Sigmoid colon (tissue), 7 donors: ENCODE measurements at places on chromosomes 11 and 22. TPM values are rescaled to one million over a fixed set of nuclear protein-coding genes. Genes with fewer than 3 reads are reported as not detected.

MB gene
- polyA plus RNA-seq = 59.4 TPM

CARD16 gene
- polyA plus RNA-seq = 63.7 TPM

HBG2 gene
- polyA plus RNA-seq = not detected

OR5I1 gene
- not detected for polyA plus RNA-seq

NAALAD2 gene
- polyA plus RNA-seq = not detected

CALCA gene
- 1.2 TPM for polyA plus RNA-seq

MMP27 gene
- not detected for polyA plus RNA-seq

HIPK3 gene
- 12.6 TPM for polyA plus RNA-seq

HBB gene
- polyA plus RNA-seq = not detected

SCGB2A2 gene
- polyA plus RNA-seq = not detected
